ENCODE measurements at places on chromosomes 5 and 9.

GRCh38 chr5:128328007-128328406, 210.0 kb downstream of the FBN2 start:
- no peak for DNase-seq

DNA sequence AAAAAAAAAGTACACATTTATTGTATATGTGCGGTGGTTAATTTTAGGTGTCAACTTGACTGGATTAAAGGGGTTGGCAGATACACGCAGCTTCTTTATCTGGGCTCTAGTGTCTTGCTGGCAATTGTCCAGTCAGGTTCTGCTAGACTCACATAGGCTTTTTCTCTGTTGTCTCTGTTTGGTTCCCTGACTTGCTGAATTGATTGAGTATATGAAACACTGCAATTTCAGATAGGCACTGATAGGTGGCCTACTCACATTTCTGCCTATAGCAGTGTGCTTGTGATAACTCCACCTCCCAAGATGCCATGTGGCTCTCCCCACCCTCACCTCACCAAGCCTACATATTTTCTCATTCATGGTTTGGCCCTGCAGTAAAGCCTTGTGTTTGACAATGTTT, 52.5 kb downstream of the AOPEP start:
- DNase-seq: no peak

GRCh38 chr5:151618907-151619306, 27.8 kb upstream of the FAT2 start:
- DNase-seq: no peak

- DNase-seq: no peak
Measured at GRCh38 chr5:171840711-171841522, 55.3 kb downstream of the SMIM23 start.

DNA sequence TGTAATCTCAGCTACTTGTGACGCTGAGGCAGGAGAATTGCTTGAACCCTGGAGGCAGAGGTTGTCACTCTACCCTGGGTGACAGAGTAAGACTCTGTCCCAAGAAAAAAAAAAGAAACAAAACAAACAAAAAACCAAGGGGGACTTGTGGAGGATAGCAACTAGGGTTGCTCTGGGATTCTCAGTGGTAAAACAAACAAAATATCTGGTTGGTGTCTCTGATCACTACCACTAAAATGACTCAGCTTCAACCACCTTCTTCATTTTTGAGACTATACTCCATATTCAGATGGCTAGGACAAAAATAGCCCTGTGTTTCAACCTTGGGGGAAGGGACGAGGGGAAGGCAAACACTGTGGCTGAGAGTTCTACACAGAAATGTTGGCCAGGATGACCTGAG, 110.3 kb downstream of the ARRDC3 start:
- DNase-seq: no peak
